ENCODE measurements at places on chromosomes 3 and 15.

DNA sequence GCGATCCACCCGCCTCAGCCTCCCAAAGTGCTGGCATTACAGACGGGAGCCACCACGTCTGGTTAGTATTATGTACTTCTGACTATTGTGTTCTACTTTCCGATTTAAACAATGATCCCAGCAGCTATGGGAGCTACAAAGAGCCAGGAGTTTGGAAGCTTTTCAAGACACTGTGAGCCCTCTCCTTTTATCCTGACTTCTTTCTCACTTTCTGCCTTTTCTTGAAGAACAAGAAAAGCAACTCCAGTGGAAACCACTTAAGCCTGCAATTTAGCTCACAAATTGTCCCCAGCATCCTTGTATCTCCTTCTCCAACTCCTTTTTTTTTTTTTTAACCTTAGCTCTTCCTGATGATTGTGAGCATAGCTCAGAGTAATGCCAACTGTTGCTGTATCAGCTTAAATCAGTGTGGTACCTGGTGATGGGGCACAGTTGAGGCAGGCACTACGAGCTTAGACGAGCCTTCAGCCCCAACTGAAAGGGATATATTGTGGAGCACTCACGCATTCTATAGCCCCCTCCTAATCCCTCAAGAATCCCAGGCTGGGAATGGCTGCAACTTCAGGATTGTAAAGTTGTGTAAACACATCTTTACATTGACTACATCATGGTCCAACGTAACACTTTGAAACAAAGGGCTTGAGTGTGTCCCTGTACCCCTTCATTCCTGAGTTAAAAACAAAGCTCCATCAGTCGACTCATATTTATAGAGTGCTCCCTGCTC lies 677.0 kb downstream of the FHIT start:
- no peak for DNase-seq

GRCh38 chr3:190458040-190458439 lies 8.3 kb upstream of the TMEM207 start:
- no peak for DNase-seq

DNA sequence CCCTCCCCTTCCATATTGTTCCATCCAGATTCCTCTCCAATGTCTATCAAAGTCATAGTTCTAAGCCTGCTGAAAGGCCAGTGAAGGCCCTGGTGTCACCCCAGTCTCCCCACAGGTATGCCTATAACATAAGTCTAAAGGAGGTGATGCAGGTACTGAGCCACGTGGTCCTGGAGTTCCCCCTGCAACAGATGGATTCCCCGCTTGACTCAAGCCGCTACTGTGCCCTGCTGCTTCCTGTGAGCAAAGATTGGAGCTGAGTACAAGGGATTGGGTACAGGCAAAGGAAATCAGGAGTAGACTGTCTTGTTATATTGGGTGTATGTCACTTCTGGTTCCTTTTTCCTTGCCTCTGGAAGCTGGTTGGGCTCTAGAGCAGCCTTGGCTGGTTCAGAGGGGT lies 8.2 kb downstream of the EIF2B5 start:
- DNase-seq: no peak

DNA sequence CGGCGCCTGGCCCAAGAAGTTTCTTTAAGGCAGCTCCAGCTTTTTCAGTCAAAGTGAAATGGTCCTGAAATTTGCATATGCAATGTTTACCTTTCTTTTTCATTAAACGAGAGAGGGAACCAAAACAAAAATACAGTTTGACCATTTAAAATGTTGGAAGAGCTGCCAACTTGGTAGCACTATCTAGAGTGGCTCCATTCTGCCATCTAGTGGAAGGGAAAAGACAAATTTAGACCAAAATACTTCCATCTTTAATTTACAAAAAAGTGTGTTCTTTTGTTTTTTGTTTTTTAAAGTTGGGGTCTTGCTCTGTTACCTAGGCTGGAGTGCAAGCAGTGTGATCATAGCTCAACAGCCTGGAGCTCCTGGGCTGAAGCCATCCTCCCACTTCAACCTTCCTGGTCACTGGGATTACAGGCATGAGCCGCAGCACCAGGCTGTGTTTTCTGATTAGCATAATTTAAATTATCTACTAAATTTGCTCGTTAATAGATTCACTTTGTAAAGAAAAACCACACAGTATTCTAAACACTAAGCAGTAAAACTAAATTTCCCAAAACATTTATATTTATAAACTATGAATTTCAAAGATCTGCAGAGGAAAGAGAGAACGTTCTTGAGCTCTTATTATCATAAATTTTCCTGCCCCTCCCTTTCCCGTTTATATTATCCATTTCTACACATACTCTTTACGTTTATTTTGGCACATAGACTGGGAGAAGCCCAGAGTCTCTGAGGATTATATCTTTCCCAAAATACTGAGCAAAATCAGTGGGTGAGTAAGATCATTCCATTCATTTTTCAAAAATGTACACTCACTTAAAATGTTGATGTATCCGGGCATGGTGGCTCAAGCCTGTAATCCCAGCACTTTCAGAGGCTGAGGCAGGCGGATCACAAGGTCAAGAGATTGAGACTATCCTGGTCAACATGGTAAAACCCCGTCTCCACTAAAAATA lies 15.4 kb upstream of the RFC4 start:
- DNase-seq: no peak

DNA sequence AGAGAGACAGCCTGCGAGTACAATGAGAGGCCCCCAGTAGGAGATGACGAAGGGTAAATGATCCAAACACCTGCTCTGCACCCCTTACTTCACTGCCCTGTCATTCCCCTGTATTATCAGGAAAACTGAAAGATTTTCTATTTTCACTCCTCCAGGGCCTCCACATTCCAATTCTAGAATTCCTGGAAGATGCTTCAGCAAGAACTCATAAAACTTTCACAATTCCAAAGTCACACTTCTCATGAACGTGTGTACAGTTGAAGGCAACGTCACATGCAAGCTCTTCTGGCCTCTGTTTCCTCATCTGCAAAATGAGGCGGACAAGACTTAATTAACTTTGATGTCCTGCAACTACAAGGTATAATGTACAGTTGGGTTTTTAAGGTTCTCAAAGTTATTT lies 62.8 kb upstream of the SPATA12 start:
- no peak for DNase-seq

DNA sequence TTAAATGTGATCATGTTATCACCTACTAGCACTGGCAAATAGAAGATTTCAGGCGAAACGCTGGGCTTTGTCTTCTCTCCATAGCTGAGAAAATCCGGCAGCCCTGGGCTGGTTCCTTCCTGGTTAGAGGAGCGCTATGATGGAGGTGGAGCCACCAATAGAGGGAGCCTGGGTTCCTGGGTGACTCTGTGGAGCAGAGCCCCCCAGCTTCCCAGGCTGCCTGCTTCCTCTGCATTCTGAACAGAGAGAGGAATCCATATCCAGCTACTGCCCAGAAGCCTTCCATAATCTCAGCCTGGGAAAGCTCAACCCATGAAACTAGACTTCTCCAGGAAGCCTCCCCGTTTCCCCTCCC lies 32.6 kb upstream of the IQSEC1 start:
- DNase-seq: no peak

GRCh38 chr3:10198761-10199649 lies 34.3 kb downstream of the IRAK2 start:
- peak; percentile 61 for DNase-seq

DNA sequence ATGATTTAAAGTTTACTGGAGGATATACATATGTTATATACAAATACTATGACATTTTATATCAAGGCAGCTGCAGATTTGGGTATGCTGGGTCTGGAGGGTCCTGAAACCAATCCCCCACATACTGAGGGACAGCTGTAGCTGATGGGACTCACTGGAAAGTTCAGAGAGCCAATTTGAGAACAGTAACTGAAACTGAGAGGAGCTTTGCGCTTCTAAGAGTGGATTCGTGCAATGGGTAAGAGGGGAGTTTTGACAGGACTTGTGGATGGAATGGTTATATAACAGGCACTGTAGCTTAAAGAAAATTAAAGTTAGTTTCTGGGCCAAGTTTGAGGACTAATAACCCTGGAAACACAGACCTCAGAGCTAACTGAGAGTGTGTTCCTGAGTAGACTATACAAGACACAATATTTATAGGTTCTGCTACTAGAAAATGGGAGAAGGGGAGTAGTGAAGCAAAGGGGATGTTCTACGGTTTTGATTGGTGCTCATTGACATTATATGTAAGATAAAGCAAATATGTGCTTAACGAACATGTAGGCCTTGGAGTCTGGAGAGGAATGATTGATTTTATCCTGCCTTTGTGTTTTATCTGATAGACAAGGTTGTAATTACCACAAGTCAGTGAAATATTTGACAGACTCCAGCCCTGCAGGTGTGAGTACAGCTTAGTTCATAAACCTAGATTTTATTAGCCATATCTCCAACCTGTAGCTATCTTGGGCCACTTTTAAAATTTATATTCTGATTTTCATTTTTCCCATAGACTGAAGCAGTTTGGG lies 4.8 kb upstream of the ZMAT3 start:
- no peak for DNase-seq

- DNase-seq: no peak
Measured at GRCh38 chr3:107680698-107681097, 157.9 kb downstream of the BBX start.

- DNase-seq: no peak
Measured at GRCh38 chr15:66233487-66234415, 19.8 kb downstream of the MEGF11 start.

- DNase-seq: no peak
Measured at GRCh38 chr15:99909592-99910295, 176.5 kb upstream of the LYSMD4 start.

GRCh38 chr15:46676233-46677206 lies 1040.8 kb upstream of the SEMA6D start:
- DNase-seq: no peak
